ENCODE measurements at places on chromosomes 1 and 21.

DNA sequence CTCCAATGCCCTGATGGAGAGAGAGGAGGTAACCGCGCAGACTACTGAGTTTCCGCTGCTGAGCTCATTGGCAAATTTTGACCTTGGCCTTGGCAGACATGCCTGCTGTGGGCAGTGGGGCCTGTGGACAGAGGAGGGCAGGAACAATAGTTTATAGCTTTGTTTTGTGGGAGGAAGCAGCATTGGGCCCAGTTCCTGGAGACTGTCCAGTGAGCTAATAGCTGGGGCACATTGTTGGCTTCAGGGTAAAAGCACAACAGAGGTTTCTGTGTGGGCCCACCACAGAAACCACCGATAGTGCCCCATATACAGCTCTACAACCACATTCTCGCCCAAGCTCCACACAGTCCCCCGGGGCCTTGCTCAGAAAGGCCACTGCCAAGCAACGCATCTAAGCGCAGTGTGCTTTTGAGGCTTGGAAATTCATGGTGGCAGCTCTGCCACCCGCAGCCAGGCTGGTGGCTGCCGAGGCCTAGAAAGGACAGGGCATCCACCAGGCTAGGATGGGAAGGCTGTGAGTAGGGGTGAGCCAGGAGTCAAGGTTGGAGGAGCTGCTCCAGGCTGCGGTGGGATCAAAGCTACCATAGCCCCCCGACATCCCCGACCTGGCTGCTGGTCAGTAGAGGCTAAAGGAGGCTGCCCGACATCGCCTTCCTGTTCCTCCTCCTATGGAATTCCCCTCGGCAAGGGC is 43.2 kb downstream of the NEK2 start:
- no peak for DNase-seq

DNA sequence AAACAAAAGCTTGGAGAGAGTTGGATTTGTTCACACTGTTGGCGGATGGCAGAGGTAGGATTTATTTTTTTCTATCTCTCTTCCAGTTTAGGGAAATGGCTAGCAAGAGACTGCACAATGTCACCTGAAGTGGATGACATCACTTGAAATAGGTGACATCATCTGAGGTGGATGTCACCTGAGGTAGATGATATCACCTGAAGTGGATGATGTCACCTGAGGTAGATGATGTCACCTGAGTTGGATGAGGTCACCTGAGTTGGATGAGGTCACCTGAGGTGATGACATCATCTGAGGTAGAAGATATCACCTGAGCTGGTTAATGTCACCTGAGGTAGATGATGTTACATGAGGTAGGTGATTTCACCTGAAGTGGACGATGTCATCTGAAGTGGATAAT is 413.4 kb downstream of the DSCAM start:
- no peak for DNase-seq

GRCh38 chr1:58156124-58156468 is 390.4 kb downstream of the OMA1 start:
- no peak for DNase-seq

DNA sequence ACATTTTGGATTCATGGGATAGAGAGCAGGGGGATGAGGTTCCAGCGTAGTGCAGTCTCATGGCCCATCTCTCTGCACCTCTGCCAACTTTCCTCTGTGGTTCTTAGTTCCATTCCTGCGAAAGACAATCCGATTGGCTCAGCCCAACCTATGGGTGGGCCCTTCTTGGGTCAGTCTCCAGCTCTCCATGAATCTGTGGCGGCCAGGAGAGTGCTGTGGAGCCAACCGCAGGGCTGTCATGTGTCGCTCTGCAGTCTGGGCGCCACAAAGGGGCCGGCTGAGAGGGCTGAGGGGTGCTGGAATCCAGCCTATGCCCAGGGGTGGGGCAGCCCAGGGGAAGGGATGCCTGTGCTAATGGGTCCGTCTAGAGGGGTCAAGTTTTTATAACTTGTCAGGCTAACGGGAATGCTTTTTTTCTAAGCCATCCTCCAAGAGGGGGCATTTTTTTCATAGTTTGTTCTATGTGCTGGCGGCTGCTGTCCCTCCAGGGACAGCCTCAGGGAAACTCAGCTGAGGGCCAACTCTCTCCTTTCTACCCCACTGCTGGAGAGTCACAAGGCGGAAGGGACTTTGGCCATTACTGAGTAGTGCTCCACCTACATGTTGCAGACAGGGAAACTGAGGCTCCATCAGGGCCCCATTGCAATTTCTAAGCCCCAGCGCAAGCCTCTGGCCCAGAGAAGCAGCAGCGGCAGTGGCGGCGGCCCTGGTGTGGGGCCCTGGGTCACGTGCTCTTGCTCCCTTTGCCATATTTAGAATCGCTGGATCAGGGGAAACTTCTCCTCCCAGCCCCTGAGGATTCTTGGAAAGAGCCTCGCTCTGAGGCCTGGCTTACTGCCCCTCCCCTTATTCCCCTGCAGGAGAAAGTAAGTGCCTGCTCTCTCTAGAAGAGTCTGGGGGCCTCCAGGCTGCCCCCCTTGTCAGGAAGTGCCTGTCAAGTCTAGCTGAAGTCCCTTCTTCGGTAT is 23.4 kb downstream of the KCNQ4 start:
- DNase-seq = no peak

- DNase-seq = no peak
These were observed 113.9 kb downstream of the CLIC6 start for GRCh38 chr21:34782506-34783360.

DNA sequence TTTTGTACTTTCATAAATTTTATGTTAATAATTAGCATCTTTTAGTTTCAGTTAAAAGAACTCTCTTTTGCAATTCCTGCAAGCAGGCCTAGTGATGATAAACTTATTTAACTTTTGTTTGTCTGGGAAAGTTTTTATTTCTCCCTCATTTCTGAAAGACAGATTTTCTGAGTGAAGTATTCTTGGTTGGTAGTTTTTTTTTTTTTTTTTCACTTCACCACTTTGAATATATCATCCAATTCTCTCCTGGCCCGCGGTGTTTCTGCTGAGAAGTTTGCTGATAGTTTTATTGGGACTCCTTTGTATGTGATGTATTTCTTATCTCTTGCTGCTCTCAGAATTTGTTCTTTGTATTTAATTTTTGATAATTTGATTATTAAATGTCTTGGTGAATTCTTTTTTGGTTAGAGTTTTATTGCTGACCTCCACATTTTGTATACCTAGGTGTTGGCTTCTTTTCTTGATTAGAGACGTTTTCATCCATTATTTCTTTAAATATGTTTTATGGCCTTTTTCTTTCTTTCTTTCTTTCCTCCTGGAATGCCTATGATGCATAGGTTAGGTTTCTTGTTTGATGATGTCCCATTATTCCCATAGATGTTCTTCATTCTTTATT is 45.9 kb downstream of the BRINP2 start:
- DNase-seq = no peak

- DNase-seq = no peak
These were observed 146.0 kb upstream of the JUN start for GRCh38 chr1:58929671-58930325.

DNA sequence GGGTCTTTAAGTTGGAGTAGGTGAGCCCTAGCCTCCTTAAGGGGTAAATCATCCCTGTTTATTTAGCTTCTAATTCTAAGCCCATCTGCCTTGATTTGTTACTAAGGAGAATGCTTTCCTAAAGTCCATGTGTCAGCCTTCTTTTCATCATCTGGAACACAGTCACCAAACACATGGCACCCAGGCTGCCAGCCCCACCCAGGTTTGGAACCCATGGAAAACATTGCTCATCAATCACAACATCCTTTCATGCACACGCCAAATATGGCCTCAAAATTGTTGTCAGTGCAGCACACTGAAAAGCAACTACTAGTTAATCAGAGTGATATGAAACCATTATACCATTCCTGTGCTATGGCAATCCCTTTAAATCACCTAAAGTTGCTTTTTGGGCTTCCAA is 386.7 kb upstream of the ESRRG start:
- no peak for DNase-seq
